ENCODE measurements at places on chromosomes 3 and 15.

DNA sequence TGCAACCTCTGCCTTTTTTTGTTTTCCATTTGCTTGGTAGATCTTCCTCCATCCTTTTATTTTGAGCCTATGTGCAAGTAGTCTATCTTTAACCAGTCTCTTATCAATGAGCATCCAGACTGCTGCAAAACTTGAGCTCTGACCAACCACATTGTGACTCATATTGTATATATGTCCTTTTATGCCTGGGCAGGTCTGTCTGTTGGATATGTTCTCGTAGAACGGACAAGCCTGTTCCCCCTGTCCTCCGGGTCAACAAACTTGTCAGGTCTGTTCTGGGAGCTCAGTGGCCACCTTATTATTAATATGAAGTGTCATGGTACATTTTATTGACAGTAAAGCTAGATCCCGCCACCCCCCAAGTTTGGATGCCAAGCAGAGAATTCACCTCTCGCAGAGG, 252.9 kb upstream of the ST8SIA2 start:
- no peak for DNase-seq

GRCh38 chr3:46335541-46335940, 18.4 kb upstream of the CCR2 start:
- no peak for DNase-seq

DNA sequence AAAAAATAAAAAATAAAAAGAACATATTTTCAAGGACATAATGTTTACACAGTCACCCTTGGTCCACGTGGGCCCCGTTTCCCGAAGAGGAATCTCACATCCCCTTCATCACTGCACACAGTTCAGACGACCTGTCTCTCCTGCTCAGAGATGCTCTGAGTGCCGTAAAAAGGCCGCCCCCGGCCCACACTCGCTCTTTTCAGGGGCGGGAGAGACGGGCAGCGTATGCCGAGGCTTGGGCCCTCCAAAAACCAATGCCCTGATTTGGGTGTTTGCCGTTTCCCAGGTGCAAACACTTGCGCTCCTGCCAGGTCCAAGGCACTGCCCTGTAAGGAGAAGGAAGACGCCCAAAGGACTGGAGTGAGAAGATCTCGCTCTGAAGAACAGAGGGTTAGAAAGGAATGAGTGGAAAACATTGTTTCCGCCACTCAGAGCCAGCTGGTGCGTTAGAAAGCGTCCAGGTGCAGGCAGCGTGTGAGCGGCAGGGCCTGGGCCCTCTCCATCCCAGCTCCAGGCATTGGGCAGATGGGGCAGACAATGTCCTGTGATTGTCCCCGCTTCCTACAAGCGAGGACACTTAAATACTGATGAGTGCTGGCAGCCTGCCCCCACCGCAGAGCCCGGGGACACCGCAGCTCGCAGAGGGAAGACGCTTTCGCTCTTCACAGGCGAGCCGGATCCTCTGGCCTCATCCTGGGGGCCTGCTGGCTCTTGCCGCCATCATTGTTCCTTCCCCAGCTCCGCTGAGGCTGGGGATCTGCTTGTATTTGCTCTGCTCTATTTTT, 53.2 kb downstream of the NIPA2 start:
- DNase-seq: no peak

GRCh38 chr3:50156549-50157493, 1.7 kb downstream of the SEMA3F start:
- no peak for DNase-seq

DNA sequence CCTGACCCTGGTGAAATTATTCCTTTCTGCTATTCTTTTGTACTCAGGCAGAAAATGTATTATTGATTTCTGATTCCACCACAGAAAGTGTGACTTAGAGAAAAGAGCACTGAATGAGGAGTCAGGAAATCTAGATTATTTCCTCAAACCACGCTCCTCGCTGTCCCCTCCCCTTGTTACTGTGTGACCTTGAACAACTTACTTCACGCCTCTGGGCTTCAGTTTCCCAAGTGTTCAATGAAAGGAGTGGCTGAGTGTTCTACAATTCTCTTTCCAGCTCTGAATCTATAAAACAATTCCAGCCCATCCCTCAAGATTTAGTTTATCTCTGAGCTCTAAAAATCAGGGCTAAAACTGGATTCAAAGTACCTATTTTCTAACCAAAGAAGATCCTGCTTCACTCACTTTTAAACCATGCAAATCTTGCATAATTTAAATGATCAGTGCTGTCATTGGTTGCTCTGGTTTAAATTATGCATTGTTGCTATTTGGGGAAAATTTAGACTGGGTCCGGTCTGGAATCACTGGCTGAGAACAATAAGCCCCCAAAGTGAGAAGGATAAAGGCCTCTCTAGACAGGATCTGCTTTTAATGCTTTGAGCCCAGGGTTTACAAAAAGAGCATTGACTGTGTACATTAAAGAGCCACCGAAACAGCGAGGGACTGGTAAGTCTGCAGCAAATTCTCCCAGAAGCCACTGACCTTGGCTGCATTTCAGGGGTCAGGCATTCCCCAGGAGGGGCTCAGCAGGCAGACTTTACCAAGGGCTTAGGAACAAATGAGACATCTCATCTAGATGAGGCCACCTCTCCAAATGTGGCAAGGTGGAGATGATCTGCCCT, 3.2 kb downstream of the TNIK start:
- DNase-seq: no peak

DNA sequence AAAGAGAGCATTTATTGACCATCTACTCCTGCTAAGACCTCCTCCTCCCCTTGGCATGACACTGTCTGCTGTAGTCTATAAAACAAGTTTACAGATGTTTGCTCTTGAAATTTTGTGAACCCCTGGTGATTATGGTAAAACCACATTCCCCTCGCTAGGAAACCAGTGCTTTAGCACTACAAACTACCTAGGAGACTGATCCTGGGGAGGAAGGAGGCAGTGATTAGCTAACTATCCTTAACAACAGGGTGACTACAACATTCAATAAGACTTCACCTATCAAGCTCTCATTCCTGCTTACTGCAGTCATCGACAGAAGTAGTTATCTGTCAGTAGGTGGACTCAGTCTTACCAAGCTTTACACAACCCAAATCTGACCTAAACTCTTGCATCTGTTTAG, 371.3 kb downstream of the TUSC7 start:
- DNase-seq: no peak

DNA sequence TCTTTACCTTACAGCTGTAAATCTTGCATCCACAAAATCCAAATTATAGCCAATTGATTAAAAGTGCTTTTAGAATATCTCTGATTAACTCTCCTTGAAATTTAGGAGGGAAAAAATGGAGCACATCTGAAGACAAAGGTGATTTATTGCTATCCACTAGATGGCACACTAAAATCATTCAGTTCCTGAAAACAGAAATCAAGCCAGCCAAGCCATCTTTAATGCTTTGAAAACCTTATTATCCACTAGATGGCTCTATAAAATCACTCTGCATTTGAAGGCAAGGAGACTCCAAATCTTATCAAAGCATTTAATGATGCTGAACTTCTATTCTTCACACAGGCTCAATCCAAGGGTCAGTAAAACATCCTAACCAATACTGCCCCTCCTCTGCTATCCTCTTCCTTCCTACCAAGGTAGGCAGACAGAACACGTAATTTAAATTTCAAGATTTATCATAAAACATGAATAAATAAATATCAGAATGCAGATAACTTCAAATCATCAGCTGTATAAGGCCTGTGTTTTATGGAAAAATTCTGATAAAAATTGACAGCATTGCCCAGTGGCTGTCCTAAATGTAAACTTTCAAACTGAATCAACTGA, 48.4 kb downstream of the GOLIM4 start:
- peak; percentile 61 for DNase-seq

DNA sequence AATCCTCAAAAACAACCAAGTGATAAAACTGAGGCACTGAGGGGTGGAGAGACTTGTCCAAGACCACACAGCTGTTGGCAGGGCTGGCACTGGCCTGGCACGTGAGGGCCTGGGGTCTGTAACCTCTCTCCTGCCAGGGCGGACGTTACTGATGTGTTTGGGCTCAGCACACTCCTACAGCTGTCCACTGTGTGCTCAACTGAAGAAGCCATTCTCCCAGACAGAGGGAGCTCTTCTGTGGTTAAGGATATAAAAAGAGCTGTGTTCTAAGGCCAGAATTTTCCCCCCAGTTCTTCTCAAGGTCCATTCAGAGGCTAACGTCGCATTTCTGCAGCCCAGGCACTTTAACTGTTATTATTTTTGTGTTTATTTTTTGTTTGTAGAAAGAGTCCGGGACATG, 429.0 kb upstream of the ATP11B start:
- DNase-seq: peak; percentile 16

DNA sequence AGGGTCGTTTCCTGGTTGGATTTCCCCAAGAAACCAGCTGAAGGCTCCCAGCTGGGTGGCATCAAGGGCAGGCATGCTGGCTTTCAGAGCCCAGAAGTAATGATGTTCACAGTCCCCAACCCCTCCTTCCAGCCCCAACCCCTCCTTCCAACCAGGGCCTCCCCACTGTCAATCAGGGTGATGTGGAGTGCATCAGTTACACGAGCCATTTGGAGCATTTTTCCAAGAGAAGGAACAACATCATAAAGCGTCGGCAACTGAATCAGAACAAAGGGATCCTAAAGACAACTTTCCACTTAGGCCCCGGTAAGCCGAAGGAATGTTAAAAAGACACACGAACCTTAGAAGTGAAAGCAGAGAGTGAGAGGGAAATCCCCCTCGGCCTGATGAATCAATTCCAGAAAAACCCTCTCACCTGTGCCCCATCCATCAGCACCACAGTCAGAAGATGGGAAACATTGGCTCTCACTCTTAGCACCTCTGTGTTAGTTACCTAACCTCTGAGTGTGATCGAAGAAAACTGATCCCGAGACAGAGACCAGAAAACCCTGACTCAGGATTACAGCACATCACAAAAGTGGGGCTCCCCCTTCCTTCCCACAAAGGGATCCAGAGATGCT, 101.2 kb upstream of the WNT5A start:
- DNase-seq: no peak

DNA sequence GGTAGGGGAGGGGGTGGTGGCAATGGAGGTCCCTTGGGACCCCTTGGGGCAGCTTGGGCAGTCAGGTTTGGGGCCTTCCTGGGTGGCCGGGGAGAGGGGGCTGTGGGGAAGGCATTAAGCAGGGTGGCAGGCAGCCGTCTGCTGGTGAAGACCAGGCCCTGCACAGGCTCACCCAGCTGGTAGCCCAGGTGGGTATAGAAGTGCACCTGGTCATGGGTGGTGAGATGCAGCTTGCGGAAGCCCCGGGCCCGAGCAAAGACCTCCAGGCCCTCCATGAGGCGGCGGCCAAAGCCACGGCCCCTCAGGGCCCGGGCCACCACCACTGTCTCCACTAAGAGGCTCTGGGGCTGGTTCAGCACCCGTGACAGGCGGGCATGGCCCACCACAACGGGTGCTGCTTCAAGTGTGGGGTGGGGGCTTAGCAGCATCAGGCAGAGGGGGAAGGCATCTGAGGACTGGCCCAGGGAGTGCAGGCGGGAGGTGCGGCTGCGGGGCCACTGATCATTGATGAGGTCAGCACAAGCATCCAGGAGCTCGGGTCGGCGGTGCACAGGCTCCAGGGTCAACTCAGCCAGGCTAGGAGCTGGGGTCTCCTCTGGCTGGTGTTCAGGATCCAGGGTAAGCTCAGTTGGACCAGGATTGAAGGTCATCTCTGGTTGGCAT, 2.4 kb downstream of the HYAL3 start:
- no peak for DNase-seq

DNA sequence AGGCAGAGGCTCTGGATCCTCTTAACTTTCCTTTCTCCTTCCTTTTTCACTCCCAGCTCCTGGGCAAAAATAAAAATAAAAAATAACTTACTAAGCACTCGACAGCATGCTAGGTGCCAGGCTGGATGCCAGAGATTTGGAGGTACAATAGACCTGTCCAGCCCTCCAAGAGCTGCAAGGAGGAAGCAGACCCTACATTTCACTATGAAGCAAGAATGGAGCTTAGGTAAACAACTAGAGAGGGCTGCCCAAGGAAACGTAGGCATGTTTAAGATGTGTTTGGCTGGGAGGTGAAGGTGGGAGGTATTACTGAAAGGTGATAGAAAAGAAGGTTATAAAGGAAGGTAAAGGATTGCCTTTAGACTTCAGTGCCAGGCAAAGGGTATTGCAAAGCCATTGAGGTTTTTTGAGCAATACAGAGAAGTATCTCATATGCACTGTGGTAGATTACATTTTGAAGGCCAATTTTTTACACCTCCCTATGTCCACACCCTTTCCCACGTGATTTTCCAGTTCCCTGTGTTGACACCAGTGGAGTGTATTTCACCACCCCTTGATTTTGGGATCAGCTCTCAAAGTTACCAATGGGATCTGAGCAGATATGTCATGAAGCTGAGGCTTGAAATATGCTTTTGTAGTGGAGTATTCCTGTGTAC, 69.1 kb downstream of the DCLK3 start:
- no peak for DNase-seq

DNA sequence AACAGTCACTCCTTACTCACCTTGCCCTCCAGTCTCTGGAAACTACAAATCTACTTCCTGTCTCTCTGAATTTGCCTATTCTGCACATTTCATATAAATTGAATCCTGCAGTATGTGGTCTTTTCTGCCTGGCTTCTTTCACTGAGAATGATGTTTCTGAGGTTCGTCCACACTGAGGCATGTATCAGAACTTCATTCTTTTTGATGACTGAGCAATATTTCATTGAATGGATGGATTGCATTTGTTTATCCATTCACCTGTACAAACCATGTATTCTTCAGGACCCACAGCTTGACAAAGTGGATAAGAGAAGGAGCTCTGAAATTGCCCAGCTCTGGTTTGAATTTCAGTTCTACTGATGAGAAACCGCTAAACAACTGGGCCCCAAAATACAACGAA, 118.9 kb upstream of the ARRDC4 start:
- no peak for DNase-seq

GRCh38 chr3:129837065-129837642, 56.4 kb downstream of the TMCC1 start:
- DNase-seq: no peak

Measured in NCI-H187 treated with DMSO at 0.1 percent for 48 hours (cell line).